Effector memory CD4-positive, alpha-beta T cell (primary cell): ENCODE measurements at places on chromosomes 2 and 18.

- no peak for DNase-seq
Measured at GRCh38 chr2:174153757-174154680, 94.3 kb downstream of the OLA1 start.

- DNase-seq, result no peak
Measured at GRCh38 chr2:240520974-240521350, 36.8 kb downstream of the ANKMY1 start.

- DNase-seq, result no peak
Measured at GRCh38 chr18:13520306-13520705, 206.1 kb downstream of the FAM210A start.

- DNase-seq, result no peak
Measured at GRCh38 chr2:127655209-127656073, 9.5 kb downstream of the GPR17 start.

GRCh38 chr2:238930216-238930615, 82.3 kb downstream of the TWIST2 start:
- DNase-seq, result no peak

- no peak for DNase-seq
Measured at GRCh38 chr18:11020161-11020853, 129.1 kb downstream of the PIEZO2 start.
